ENCODE measurements at places on chromosomes 1 and 21.

DNA sequence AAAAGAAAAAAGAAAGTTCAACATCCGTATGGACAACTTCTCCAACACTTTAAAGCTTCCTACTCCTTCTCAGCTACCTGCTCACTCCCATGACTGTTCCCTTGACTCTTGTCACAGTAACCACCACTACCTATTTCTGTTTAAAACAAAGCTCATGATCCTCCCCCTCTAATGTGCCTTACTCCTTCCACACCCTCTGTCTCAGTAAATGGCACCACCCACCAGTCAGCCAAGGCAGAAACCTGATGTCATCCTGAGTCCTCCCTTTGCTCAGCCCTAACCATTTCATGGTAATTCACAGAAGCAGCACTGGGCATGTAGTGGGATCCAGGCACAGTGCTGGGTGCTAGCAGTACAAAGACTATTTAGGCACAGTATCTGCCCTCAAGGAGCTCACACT lies 63.0 kb upstream of the PPM1J start:
- DNase-seq: no peak

- DNase-seq: no peak
These were observed 21.3 kb upstream of the COL18A1 start for GRCh38 chr21:45383615-45384201.

GRCh38 chr1:111032295-111032897 lies 68.7 kb upstream of the LRIF1 start:
- no peak for DNase-seq

- no peak for DNase-seq
These were observed 9.1 kb upstream of the C21orf91 start for GRCh38 chr21:17828223-17828622.

DNA sequence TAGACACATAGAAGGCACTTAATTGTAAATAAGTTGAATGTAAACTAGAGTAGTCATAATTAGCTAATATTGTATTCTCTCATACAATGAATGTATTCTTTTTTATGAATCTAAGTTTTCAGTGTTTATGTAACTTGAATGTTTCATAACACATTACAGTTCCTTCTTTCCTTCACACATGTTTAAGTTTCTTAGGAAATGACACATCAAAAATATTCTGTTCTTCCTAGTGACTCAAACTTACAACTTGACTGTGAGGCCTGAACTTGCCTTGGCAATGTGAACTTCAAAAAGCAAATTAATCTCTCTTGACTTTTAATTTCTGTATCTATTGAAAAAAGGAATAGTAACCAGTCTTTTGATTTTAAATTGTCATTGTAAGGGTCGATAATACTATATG lies 700.1 kb downstream of the KCNT2 start:
- no peak for DNase-seq

GRCh38 chr1:62588000-62588399 lies 9.3 kb upstream of the ANGPTL3 start:
- DNase-seq: no peak

GRCh38 chr21:34830386-34831170 lies 161.8 kb downstream of the CLIC6 start:
- no peak for DNase-seq

DNA sequence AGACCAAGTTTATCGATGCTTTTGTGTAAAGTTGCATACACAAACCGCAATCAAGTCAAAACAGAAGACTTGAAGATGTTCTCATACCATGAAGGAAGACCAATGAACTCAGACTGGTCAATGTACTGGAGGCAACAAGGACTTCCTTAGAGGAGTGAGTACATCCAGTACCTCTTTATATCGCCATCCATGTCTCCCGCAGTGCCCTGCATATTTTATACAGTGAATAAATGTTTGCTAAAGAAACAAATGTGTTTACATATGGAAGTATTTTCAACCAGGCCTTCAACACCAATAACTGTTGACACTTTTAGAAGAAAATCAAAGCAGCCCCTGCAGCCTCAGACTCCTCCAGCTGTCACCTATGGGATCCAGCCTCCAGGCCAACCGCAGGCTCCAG lies 125.6 kb downstream of the SMYD3 start:
- DNase-seq: no peak

DNA sequence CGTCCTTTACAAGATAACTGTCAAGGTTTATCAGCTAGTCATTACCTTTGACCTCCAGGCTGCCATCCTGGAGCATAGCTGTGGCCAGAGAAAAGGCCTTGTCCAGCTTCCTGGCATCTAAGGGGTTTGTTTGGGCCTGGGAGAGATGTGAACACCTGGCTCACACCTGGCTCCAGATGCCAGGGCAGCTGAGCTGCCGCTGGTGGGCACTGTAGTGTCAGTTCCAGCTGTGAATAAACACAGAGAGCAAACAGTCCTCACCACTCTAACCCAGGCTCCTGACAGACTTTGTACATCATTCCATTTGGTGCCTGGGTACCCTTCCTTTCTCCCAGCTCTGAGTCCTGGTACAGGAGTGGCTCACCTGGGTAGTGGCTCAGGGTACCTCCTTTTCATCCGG lies 14.3 kb upstream of the KCNA10 start:
- DNase-seq: no peak

GRCh38 chr1:208895181-208895580 lies 651.0 kb upstream of the PLXNA2 start:
- no peak for DNase-seq

DNA sequence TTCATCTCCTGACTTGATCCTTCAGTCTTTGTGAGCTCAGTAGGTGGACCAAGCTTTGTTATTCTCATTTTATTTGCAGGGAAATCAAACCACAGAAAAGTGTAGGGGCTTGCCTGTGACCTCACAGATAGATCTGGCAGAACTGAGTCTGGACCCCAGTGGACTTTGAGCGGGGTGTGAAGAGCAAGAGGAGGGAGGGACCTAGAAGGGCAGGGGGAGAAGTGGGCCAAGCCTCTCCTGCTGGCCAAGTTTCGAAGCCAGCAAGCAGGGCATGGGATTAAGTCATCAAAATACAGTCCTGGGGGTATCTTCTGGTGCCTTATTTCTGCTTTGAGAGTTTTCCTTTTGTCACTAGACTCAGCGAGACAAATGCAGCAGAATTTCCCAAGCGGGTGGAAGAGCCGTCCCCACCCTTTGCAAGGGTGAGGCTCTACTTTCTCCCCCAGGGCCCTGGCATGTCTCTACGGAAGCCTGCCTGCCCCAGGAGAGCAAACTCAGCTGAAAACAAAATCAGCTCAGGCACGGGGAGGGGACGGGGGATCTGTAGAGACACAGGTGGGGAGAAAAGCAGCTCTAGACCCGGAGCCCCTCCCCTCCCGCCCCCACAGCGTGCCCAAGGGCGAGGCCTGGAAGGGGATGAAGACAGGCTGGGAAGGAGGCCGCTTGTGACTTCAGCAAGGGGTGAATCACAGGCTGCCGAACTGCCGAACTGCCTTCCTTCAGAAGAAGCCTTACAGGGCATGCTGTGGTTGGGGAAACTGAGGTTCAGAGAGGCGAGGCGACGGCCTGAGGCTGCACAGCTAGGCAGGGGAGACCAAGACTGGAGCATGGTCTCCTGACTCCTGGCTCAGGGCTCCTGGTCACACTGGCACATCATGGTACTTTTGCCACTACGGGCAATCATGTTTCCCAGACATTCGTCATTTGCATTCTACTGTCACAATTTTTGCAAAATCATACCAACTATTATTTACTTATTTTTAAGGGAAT lies 19.2 kb downstream of the PKP1 start:
- DNase-seq: no peak

- no peak for DNase-seq
These were observed 65.8 kb downstream of the SYT2 start for GRCh38 chr1:202644219-202645096.

DNA sequence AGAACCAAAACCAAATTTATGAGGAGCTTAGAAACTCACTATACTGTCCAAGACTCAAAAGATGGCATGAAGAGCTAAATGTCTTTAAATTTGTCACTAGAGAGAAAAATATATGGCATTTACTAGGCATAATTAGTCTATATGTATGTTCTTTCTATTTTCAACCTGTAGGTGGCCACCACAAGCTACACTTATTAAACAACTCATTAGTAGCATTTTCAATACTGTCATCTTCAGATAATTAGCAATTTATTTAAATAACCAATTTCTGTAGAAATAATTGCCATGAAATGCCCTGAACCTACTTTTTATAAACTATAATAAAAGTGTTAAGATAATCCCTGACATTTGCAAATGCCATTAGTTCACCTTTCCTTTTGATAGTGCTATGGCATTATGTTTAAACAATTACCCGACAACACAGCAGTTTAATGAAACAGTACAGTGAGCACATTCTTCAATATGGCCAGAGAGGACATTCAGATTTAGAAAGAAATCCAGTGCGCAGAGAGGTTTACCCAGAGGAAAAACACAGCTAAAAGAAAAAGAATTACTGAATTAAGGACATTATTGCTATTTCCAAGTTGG lies 522.5 kb downstream of the PTBP2 start:
- no peak for DNase-seq

DNA sequence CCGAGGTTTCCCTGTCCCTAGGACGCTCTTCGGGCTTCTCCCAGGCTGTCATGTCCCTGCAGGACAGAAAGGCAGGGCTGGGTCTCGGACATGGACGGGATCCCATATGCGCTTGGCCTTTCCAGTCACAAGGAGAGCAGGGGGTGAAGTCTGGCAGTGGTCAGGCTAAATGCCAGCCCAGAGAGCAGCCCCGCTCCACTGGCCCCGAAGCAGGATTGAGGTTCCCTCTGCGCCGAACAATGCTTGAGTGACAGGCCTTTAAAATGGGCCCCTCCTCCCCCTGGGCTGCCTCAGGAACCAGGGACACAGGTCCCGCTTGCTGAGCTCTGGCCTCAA lies 12.7 kb downstream of the DRAXIN start:
- no peak for DNase-seq

DNA sequence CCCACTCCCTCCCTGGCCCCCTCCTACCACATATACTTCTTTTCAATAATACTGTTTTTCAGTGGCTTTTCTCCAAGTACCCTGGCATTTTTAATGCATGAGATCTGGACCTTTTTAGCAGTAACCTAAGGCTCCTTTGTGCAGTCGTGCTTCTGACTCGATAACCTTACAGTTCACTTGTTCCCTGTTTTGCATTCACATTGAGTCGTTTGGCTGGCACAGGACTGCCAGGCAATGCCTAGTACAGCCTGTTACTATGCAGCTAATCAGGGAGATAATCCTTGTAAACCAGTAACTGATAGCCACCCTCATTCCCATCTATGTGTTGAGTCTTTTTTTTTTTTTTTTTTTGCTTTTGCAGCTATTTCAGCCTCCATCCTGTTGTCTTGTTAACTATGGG lies 3.7 kb downstream of the ATP1B1 start:
- no peak for DNase-seq

DNA sequence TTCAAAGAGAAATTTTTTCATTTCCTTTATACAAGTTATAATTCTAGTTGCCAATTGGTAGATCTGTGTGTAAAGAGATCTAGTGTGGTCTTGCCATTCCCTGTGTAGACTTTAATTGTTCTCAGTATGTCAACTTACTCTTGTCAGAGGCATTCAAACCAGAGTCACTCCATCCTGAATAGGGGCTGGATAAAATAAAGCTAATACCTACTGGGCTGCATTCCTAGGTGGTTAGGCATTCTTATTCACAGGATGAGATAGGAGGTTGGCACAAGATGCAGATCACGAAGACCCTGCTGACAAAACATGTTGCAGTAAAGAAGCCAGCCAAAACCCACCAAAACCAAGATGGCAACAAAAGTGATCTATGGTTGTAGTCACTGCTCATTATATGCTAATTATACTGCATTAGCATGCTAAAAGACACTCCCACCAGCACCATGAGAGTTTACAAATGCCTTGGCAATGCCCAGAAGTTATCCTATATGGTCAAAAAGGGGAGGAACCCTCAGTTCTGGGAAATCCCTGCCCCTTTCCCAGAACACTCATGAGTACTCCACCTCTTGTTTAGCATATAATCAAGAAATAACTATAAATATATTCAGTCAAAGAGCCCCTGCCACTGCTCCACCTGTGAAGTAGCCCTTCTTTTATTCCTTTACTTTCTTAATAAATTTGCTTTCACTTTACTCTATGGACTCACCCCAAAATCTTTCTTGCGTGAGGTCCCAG lies 74.0 kb upstream of the ADAMTS5 start:
- DNase-seq: no peak

Measured in stimulated activated CD4-positive, alpha-beta T cell treated with anti-CD3 and anti-CD28 coated beads, Interleukin-2, amount 100 ng/mL, for 24 hours (primary cell).